NCI-H1417 treated with DMSO at 0.1 percent for 48 hours (cell line): ENCODE measurements at places on chromosomes 6 and 20.

DNA sequence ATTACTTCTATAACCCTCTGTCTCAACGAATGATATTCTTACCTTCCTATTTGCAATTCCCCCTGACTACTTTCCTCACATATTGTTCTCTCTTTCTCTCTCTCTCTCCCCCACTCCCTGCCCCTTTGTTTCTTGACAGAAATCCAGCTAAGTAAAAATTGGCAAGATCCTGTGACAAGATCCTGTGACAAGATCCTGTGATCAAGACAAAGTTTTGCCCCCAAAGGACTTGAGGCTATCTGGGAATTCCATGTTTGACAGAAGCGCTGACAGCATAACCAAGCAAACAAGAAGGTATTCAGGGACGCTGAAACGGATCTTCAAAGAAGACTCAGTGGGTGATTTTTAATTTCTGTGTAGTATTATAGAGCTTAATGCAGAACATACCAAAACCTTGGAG is 5.5 kb upstream of the HBS1L start:
- DNase-seq: no peak

DNA sequence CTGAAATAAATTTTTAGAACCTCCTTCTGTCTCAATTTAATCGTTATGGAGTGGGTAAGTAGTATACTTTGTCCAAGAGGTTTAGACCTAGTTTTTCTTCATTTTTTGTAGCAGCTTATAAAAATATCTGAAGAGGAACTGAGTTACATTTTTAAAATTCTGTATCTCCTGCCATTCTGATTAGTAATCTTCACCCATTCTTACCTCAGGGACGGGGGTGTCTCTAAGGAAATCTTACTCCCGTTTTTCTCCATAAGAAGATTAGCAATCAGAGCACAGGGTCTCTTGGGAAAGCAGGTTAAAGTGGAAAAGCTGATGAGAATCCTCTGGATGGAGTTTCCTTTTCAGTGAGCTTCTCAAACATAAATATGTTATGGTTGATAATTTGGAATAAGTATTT is 259.3 kb upstream of the FAM83B start:
- DNase-seq: no peak

- DNase-seq: no peak
These were observed 152.8 kb downstream of the CARMIL1 start for GRCh38 chr6:25431975-25432307.

GRCh38 chr6:5173810-5174209 is 86.9 kb downstream of the LYRM4 start:
- no peak for DNase-seq

- DNase-seq: no peak
These were observed 13.6 kb downstream of the COL9A1 start for GRCh38 chr6:70289299-70289698.

DNA sequence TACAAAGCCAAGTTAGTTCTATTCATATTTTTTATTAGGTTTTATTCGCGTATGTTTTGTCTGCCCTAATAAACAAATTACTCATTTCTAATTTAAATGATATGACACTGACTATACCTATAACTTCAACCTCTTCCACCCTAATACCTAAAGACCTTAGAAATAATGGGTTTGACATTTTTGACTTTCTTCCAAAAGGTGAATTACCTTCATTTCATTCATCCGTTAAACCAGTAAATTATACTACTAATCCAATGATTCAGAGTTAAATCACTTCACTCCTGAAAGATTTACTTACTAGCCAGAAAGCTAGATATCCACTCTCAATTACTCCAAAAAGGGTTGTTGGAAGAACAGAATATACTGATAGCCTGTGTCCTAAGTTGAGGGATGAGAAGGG is 5.2 kb downstream of the MRPS10 start:
- DNase-seq: no peak

DNA sequence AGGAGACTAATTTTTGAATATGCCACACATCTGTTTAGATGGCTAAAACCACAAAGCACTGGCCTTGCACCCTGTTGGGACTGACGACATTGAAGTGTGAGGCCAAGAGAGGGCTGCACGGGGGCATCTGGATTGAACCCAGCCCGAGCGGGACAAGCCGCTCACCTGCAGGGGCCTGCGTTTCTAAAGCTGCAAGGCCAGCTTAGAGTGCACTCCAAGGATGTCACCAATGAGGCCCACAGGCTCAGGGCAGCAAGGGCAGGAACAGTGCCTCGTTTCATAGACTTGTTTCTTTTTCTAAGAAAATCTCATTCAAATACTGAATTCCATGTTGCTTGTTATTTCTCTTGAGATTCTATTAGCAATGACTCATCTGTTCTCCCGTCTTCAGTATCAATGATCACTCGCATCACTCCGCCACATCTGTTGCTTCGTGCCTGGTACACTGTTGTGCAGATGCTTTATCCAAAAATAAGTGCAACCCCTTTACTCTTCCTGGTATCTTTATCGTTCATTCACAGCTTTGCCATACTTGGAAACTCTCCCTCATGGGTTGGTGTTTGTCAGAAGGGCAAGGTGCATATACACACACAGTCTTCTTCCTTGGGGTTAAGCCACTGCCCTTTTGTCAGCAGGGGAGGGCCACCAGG is 120.1 kb downstream of the IRF4 start:
- no peak for DNase-seq

GRCh38 chr6:114135363-114135971 is 164.5 kb upstream of the HDAC2 start:
- no peak for DNase-seq

GRCh38 chr20:21900431-21900830 is 195.0 kb downstream of the PAX1 start:
- DNase-seq: no peak

- no peak for DNase-seq
These were observed 135.1 kb downstream of the SAMD5 start for GRCh38 chr6:147643341-147644200.

- DNase-seq: no peak
These were observed 401.0 kb downstream of the PAX1 start for GRCh38 chr20:22106308-22106938.

GRCh38 chr6:34056305-34057108 is 89.4 kb downstream of the GRM4 start:
- no peak for DNase-seq

DNA sequence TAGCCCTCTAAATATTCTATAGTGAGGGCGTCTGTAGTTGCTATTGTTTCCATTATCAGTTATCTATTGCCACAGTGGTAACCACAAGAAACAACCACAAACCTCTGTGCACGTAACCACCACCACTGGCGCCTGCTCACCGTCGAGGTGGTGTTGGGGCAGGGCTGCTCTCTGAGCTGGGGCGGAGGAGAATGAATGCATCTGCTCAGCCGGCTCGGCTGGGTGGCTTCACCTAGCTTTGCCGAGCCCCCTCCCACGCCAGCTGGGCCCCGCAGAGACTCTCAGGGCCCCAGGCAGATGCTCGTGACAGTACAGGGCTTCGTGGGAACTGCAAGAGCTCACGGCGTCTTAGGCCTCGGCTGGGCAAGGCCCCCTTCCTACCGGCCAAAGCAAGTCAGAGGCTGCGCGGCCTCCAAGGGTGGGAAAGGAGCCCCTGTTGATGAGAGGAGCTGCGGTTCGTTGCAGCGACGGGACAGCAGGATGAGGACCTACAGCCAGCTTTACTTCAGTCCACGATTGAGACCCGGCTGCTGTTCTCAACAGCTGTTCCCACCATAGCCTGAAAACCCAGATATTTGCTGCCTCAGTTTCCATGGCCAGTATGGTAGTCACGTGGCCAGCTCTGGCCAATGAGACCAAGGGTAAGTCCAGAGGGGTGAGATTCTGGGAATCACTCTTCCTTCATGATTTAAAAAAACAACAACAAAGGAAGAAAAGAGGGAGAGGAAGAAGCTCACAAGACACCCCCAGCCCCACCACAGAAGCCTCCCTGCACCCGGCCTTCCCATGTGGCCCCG is 120.2 kb upstream of the AFDN start:
- DNase-seq: no peak

- no peak for DNase-seq
These were observed 3.5 kb upstream of the MYT1 start for GRCh38 chr20:64160526-64161355.

DNA sequence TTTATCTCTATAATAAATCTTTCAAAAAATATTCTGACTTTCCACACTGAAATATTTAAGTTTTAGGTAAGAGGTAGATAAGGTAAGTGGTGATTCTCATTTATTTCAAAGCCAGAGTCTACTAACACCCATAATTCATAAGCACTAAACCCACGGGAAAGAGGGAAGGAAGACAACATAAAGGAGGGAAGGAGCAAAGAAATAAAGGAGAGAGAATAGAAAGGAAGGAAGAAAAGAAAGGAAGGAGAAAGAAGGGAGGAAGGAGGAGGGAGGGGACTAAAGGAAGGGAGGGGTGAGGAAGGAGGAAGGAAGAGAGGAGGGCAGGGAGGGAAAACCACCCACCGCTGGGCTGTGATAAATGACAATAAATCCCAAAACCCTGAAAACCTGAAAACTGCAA is 25.2 kb downstream of the MAP3K5 start:
- no peak for DNase-seq

GRCh38 chr20:48843057-48843806 is 15.4 kb upstream of the PREX1 start:
- DNase-seq: no peak

DNA sequence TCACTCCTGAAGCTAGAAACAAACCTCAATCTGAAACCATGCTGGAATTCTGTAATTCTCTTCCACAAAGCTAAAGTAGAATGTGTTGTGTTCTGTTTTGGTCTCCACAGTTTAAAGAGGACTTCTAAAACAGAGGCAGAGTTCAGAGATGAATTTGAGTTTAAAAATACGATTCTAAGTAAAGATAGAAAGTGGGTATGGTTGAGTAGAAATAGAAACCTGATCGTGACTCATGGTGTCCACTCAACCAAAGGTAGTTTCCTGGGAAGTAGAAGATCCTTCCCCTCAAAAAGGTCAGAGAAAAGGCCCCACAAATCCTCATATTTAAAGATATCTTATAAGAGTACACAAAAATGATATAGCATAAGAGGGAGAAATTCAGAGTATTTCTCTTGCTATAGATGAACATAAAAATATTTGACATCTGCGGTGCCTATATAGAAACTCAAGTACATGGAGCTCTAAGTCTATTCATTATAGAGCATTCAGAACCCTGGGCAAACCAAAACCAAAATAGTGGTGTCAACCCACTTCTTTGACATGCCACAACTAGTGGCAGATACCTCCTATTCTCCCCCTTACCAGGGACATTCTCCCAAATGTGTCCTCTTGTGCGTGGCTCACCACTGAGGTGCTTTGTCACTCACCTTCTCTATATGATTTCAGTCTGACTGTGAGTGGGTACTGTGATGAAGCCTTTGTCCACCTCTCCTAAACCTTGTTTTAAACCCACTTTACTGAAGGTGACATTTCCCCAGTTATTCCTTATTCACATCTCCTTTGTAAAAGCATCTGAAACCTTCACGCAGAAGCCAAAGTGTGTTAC is 84.5 kb downstream of the PLCB1 start:
- no peak for DNase-seq

DNA sequence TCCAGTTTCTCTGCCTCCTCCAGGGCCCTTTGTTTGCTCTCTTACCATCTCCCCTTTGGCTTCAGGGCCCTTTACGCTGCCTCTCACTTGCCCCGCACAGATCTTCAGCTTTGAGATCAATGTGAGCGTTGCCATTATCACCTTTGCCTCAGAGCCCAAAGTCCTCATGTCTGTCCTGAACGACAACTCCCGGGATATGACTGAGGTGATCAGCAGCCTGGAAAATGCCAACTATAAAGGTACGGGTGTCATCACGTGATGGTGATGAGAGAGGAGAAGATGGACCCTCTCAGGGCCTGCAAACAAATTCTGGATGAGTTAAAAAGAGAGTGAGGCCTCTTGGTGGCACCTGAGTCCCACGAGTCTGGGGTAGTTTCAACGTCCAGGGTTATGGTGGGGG is 8.3 kb downstream of the C2 start:
- no peak for DNase-seq

DNA sequence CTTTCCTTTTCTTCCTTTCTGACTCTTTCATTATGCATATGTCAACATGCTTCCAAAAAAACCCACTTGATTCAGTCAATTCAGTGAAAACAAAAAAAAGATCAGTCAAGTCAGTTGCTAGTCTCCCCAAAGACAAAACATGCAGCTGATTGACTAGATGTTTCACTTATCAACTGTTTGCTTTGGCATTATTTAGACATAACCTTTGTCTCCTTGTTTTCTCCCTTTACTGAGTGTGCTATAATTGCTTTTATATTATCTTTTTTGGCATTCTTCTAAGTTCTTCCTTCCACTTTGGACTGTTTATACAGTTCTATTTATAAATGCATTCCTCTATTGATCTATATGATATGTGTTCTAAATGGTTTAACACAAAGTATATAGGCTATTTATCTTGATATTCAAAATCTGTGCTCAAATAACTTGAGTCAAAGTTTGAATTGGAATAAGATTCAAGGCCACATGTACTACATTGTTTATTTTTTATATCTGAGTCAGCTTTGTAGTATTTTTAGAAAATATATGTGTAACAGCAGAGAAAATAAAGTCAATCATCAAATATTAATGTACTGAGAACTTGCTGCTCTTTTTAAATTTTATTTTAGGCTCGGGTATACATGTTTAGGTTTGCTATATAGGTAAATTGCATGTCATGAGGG is 260.5 kb downstream of the CENPW start:
- no peak for DNase-seq

DNA sequence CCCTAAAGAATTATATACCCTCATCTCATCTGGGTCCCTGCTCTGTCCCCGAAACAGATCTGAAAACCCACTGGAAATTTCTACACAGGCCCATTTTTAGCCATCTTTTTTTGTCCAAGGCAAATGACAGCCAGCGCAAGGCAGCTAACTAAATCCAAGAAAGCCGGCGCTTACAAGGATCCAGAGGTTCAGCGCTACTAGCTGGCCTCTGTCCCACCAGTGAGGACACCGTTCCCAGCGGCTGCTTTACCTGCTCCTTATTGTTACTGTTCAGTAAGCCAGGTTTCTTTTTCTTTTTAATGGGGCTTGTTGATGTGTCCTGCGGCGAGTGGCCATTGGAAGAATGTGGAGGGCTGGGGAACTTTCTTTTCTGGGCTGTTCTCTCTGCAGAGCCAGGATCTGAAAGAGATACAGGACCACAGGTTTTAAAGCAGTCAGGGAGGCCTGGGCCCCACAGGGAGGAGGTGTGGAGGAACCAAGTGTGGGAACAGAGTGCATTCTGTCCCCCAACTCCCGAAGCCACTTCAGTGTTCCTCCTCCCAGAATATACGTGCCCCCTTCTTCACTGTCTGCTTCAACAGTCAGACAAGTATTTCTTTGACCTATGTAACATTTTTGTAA is 46.6 kb downstream of the ZMYND8 start:
- DNase-seq: no peak

DNA sequence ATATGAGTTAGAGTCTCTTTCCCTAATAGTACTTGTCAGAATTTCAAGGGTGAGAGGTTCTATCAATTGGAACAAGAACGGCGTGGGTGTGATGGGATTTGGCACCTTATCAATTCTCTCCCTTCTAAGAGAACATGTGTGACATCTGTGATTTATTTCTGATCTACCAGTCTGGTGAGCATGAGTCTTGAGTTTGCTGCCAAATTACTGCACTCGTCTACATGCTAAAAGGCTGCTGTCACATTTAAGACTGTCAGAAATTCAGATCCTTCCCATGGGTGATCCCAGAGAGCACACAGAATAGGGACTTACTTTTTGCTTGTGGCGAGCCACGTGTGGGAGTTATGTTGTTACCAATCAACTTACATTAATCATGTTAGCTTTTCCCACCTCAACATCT is 370.2 kb upstream of the SASH1 start:
- DNase-seq: no peak

GRCh38 chr20:61816606-61817460 is 248.8 kb downstream of the TAF4 start:
- no peak for DNase-seq
